ENCODE measurements at places on chromosomes 3 and 15.
A peak's percentile ranks its signal among the peaks of the same experiment; 100 is the strongest.

- no peak for DNase-seq
Measured at GRCh38 chr3:65146179-65146578, 458.4 kb upstream of the ADAMTS9 start.

DNA sequence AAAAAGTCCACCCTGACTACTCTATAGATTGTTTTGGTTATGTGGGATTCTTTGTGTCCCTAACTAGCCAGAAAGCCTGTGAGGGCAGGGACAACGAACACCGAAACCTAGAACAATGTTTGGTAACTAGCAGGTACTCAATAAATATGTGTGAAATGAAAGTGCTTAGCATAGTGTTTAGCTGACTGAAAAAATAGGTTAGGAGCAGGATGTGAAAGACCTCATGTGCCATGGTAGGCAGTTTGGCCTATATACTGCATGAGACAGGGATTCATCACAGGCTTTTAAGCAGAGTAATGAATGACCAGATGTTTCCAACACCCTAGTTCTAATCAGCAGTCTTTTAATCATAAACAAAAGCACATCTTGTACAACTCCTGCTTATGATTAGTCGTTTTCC is 64.2 kb downstream of the MYO5A start:
- no peak for DNase-seq

DNA sequence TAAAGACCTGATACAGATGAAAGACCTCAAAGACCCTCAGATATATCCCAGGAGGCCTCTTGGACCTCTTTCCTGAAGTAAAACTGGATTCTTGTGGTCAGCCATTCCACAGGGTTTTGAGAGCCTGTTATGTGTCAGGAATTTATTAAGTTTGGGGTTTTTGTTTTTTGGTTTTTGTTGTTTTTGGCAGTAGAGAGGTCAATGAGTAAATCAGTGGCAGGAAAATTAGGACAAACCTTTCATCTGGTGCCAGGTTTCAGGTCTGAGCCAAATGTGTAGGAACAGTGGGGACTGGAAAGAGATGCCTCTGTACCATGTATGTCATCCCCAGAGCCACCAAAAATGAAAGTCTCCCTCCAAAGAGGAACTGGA is 520.4 kb upstream of the MDFIC2 start:
- DNase-seq: no peak

DNA sequence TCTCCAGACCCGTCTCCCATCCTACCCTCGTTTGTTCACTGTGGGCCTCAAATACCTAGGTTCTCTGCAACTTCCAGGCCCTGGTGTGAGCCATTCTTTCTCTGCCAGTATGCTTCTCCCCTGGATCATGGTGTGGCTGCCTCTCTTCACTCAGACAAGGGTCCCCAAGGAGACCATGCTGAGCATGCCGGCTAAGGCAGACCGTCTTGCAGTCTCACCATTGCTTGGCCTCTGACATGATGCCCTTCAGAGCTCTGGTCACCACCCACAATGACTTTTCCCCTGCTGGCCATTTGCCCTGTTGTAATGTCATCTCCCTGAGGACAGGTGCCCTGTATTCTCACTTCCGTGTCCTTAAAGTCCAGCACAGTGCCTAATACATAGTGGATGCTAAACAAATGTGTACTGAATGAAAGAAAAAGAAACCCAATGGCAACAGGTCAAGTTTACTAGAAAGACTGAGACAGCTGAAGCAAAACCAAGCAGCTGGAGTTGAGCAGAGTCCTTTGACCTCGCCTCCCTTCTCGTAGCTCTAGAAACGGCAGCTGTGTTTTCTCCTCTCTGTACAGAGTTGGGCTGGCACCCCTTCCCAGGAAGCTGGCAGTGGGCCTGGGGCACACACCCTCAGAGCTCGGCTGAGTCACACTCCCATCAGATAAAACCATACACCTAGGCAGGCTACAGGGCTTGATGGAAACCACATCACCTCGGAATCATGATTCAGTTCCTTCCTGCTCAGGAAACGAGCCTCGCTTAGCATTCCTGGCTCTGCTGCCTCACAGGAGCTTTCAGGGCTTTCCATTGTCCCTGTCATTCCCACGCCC is 8.6 kb downstream of the TLR9 start:
- DNase-seq: no peak

DNA sequence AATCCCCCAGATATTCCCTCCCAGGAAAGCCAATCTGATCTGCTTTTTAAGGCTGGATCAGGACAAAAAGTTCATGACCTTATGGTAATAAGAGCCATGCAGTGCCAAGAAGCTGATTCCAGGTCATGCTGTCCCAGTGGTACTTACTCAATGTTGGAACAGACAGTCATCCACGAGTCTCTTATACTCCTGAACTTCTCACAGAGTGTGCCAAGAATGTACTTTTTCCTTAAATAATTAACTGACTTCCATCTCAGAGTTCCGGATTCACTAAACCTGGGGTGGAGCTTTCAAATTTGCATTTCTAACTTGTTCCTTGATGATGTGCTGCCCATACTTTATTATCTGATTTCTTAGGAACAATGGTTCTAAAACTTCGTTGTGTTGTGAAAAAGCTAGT is 3.4 kb upstream of the P3H2 start:
- DNase-seq: no peak

GRCh38 chr3:50447290-50447840 is 56.1 kb downstream of the CACNA2D2 start:
- DNase-seq: no peak

GRCh38 chr3:21859124-21860081 is 108.4 kb upstream of the ZNF385D start:
- DNase-seq: peak; percentile 27

Measured in brain pericyte (primary cell).